Smooth muscle cell of the umbilical artery (primary cell): ENCODE measurements at places on chromosomes 6 and 20. TPM values are rescaled to one million over a fixed set of nuclear protein-coding genes. Genes with fewer than 3 reads are reported as not detected.

Gene CDSN
- not detected in 2 replicates for total RNA-seq

Gene ZSCAN31
- total RNA-seq = 1.8 and 2.0 TPM in 2 replicates

Gene TLDC2
- 0.30 and 0.37 TPM in 2 replicates for total RNA-seq

Gene RAB44
- total RNA-seq = not detected in 2 replicates

Gene CLPSL1
- total RNA-seq = not detected in 2 replicates

Gene SOBP
- 4.2 and 4.8 TPM in 2 replicates for total RNA-seq

Gene VEGFA
- total RNA-seq = 390 and 594 TPM in 2 replicates

Gene SNX3
- total RNA-seq = 180 and 213 TPM in 2 replicates

Gene SLC22A3
- total RNA-seq = 142 and 243 TPM in 2 replicates

Gene SRSF12
- under 0.01 and 0.14 TPM in 2 replicates for total RNA-seq
